ENCODE measurements at places on chromosomes 11 and 22. TPM values are rescaled to one million over a fixed set of nuclear protein-coding genes. Genes with fewer than 3 reads are reported as not detected.

The GLYATL2 gene
- total RNA-seq = 1.5 TPM

The MRGPRE gene
- 0.78 TPM for total RNA-seq

The KCNQ1 gene
- not detected for total RNA-seq

The CDHR5 gene
- not detected for total RNA-seq

The PRR33 gene
- not detected for total RNA-seq

The SPI1 gene
- not detected for total RNA-seq

The RASD2 gene
- 0.22 TPM for total RNA-seq

The CARD18 gene
- not detected for total RNA-seq

The CRYBB2 gene
- total RNA-seq = not detected

The NUP160 gene
- total RNA-seq = 34.2 TPM

The NXPE1 gene
- total RNA-seq = 0.11 TPM

The POU2AF1 gene
- not detected for total RNA-seq

The PGR gene
- 0.86 TPM for total RNA-seq

The OR10G4 gene
- total RNA-seq = not detected

The NLRP6 gene
- not detected for total RNA-seq

The PHLDA2 gene
- total RNA-seq = 3.9 TPM

The POLD4 gene
- 49.8 TPM for total RNA-seq

The MGAT3 gene
- 0.13 TPM for total RNA-seq

The CSF2RB gene
- total RNA-seq = under 0.01 TPM

Measured in articular chondrocyte of knee joint (primary cell).